ENCODE measurements at places on chromosomes 3 and 15. TPM values are rescaled to one million over a fixed set of nuclear protein-coding genes. Genes with fewer than 3 reads are reported as not detected.

Gene KLHL40
- not detected for total RNA-seq

DNA sequence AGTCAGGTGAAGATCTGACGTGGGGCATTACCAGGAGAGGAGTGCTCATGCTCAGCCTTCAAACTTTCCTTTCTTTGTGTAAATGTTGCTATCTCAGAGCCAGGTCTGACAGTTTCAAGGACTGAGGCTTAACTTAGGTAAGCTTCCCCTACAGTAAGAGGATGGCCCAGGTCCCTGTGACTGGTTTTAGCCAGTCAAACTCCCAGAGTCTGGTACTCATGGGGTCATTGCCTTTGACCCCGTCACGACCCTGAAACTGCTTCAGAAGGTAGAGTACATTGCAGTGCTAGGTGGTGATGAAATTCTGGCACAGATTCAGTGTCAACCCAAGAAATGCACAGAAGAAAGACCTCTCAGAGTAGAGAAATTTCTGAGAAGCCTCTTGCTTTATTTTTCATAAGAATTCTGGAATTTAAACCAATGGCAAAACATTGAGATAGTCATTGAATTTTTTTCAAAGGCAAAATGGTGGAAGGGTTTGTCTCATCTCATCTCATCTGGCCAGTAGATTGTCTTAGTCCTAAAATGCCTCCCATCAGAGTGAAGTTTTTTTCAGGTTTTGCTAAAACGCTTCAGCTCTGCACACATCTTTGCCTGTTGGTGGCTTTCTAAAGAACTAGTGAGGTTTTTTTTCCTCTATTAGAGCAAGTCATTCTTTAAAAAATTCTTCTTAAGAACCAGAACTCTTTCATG lies 23.1 kb downstream of the ZBTB38 start:
- no peak for DNase-seq

- DNase-seq, result no peak
These were observed 168.3 kb downstream of the GHSR start for GRCh38 chr3:172279974-172280373.

DNA sequence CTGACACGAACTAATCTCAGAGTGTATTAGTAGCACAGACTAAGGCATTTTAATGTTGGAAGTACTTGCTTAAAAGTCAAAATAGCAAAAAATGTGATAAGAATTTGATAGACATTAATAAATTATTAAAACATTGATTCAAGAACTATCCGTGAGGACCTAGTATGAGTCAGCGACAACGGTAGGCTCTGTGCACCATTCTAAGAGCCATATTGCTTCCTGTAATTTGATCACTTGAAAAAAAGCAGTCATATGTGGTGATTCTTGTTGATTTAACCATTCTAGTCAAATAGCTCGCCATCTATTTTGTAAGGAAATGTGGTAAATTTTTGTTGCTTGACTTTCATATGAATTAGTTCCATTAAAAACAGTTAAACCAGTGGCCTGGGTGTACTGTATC lies 534.9 kb upstream of the ARRDC4 start:
- no peak for DNase-seq

DNA sequence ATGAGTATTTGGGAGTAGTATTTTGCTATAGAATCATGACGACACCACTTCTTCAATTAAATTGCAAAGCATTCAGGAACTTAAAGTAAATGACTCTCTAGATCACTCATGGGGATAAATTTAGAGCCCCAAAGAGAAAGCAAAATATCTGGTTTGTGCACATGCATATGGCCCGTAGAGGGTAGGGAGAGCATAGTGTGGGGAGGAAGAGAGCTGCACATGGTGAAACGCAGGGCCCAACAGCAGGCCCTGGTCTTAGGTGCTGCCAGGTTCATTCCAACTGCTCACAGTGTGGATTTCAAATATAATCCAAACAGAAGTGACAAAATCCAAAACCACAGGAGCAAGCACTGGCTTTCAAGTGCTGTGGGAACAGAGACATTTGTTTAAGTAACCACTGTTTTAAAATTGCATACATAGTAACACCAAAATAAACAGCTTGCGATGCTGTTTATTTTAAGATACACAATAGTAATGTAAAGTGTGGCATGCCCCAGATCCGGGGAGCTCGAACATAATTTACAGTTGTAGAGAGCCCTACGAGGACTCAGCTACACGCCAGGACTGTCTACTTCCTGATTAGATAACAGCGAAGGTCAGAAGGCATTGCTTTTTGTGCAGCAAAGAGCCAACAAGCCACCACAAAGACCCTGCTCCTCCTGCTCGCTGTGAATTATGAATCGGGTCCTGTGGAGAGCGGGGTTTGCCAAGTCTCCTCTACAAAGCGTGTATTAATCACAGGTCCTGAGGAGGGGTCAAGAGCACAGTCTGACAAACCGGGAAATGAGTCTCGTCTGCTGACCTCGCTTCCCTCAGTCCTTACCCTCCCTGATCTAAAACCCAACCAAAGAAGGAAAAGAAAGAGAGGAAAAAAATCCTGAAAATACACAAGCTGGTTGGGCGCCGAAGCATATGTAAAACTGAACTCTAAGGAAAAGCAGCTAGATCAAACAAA lies 80.6 kb downstream of the MEIS2 start:
- DNase-seq, result no peak

- DNase-seq, result no peak
These were observed 53.4 kb downstream of the DENND4A start for GRCh38 chr15:65738649-65739048.

DNA sequence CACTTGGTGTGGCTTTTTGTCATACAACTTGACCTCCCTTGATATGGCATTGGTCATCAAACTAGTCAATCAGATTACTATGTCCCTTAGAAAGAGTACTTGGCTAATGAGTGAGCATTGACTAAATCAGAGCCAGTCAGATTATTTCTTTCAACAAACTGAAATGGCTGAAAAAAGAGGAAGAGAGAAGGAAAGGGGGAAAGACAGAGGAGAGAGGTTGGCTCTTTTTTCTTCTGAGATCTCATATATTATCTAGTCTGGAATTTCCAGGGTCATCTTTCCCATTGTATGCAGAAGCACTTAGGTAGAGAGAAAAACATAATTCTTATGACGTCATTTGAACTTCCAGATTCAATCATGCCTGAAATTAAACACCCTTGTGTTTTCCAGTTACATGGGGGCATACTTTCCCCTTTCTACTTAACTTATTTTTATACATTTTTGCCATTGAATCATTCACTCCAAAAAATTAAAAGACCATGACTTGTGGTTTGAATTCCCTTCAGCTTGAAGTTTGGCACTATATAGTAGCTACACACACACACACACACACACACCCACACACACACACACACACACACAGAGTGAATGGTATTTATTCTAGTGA lies 387.8 kb downstream of the LSAMP start:
- no peak for DNase-seq

Data from K562 (cell line).